CD4-positive, alpha-beta T cell treated with Interleukin-4 for 1 hour (primary cell): ENCODE measurements at places on chromosomes 12 and 14.

GRCh38 chr12:100724071-100724470, 70.5 kb upstream of the ANO4 start:
- no peak for DNase-seq

DNA sequence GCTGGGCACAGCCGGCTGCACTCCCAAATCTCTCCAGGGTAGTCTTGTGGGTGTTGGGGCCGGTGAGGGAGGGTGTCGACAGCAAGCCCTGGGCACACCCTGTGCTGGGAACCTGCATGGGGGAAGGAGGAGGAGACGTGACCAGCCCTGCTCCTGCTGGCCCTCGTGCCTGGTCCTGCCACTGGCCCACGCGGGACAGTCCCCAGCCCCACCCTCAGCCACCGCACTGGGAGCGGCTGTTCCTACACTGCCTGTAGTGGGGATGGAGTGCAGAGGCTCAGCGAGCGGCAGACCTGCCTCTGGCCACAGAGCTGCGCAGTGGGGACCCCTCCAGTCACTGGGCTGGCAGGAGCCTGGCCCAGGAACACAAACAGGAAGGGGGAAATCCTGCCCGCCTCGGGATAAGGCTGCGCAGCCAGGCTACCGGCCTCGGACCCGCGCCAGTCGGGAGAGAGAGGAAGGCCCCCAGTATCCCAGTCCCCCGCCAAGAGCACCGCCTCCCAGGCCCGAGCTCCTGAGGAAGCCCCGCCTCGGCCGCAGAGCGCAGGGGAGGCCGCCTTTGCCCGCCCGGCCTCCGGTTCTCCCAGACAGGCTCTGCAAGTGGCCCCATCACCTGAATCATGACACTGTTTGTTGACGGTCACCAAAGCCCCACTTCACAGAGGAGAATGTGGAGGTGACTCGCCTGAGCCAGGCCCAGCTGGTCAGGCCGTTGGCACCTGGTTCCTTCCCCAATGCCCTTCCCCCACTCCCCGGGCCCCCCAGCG, 10.6 kb downstream of the AHNAK2 start:
- DNase-seq: no peak

DNA sequence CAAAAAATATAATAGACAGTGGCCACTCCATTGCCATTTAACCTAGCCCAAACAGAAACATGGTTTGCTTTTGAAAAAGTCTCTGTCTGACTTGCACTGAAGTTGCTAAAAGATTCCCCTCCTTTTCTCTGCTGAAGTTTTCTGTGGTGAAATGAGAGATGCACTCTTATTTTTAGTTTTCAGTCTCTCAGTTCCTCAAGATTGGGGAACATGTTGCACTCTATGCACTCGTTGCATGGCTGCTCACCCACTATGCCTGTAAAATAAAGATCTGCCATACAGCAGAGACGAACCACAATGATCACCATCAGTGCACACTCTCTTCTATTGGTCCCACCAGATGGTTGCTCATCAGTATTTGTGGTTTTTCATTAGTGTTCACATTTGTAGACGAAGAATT, 13.1 kb upstream of the DAAM1 start:
- DNase-seq: no peak

DNA sequence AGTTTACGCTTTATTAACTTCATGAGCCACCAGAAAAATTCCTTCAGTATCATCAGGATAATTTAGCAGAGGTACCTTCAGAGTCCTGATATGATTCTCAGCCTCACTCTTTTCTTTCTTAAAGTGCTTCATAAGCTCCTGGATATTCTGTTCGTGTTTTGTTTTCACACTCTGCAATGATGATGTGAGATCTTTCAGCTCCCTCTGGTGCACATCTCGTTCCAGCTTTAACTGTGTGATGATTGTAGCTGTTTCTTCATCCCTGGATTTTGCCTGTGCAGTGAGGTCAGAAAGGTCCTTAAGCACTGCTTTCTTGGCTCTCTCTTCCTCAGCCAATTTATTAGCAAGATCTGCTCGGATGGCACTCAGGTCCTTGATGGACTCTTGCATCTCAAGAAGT, 156.7 kb downstream of the CEP128 start:
- DNase-seq: no peak

DNA sequence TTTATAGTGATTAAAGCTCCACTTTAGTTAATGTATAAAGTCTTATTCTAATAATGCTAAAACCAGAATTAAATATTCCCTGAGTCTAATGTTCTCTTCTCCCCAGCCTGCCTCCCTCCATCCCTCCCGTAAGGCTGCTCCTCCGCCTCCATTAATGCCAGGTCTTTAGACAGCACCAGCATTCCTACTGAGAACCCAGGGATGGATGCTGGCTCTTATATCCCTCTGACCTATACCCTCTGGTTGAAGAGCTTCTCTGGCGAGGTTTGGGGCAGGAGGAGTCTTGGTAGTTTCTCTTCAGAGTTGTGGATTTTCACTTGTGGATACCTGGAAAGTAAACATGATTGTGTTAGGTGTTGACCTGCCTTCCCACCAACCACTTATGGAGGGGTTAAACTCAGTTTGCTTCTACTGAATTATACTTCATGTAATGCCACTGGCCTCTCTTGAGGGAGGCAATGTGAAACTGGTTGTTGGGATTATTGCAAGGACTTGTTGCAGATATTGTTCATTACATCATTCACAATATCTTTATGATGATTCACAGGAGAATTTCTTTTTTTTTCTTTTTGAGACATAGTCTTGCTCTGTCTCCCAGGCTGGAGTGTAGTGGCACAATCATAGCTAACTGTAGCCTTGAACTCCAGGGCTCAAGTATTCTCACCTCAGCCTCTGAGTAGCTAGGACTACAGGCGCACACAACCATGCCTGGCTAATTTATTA, 11.1 kb upstream of the SMAGP start:
- no peak for DNase-seq

DNA sequence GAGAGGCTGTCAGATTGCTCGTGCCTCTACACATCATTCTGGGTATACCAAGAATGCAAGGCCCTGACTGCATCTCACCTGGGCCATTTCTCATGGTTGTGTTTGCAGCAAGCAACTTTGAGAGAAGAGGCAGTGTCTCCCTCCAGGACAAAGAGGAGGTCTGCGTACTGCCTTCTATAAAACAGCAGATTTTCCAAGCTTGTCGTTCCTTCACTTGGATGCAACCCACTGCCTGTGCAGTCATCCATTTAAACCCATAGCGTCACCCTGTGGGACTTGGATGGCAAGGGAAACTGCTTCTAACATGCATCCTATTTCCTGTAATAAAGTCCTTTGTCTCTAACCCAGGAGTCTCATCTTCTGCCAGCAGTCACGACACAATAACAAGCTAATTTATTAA, 1.3 kb downstream of the POMT2 start:
- no peak for DNase-seq

GRCh38 chr14:32998433-32998832, 59.8 kb downstream of the NPAS3 start:
- no peak for DNase-seq

DNA sequence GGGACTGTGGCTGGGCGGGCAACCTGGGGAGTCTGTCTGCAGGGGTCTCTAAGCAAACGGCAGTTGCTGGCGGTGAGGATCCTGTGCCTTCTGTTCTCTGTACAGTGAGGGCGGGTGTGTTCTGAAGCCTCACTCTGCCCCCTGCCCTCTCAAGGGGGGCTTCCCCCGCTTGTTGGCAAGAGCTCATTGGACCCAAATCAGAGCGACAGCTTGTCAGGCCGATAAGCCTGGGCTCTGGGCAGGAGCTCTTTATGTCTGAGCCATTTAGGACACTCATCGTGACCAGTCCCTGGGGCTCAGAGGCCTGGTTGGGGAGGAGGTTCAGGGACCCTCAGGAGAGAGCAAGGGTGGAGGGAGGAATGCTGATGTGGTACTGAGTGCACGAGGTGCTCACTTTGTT, 136.0 kb downstream of the TSPAN9 start:
- DNase-seq: no peak

GRCh38 chr14:94483071-94483451, 7.1 kb upstream of the SERPINA9 start:
- no peak for DNase-seq

GRCh38 chr12:65756956-65757511, 67.2 kb upstream of the HMGA2 start:
- no peak for DNase-seq

- DNase-seq: no peak
Measured at GRCh38 chr14:72559202-72559601, 334.7 kb downstream of the DPF3 start.

DNA sequence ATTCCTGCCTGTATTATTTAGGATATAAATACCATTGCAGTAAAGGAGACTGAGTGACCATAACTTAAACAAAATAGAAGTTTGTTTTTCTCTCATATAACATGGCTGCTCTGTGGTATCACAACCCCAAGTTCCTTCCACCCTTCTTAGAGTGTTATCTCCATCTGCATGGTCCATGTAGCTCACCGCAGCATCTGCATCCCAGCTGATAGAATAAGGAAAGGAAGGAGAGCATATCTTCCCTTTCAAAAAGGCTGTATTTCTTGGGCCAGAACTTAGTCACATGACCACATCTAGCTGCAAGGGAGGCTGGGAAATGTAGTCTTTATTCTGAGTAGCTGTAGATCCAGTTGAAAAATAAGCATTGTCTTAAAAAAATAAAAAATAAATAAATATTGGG, 184.8 kb upstream of the NUDT4 start:
- no peak for DNase-seq

DNA sequence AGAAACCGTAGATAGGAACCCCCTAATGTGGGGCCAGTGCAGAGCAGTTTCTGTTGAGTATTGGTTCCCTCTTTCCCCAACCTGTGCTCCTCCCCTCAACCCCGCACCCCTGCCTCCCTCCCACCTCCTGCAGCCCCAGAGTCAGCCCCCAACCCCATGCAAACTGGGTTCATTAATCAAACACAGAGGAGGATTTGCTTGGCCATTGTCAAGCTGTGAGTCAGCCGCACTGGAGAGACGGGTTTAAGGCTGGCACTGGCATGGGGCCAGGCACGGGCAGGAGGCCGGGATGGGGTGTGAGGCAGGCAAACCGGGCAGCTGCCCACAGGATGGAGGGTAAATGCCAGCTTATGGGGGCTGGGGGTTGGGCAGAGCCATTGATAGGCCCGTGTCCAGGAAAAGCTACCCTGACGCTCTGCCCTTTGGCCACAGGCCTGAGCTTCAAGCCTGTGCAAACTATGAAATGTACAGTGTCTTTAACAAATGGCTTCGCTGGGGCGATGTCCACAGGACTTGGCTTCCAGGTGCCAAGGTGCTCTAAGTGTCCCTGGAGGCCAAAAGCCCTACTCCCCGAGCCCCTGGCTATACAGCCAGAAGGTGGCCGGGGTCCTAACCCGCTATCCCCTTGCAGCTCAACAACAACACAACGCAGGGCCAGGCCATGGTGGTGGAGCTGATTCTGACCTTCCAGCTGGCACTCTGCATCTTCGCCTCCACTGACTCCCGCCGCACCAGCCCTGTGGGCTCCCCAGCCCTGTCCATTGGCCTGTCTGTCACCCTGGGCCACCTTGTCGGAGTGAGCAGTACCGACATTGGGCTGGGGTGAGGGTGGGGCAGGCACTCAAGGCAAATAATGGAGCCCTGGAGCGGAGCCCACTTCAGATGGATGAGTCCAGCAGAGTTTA, 1.4 kb downstream of the AQP5 start:
- DNase-seq: no peak

- DNase-seq: no peak
Measured at GRCh38 chr12:22702690-22703089, 77.7 kb downstream of the ETNK1 start.

DNA sequence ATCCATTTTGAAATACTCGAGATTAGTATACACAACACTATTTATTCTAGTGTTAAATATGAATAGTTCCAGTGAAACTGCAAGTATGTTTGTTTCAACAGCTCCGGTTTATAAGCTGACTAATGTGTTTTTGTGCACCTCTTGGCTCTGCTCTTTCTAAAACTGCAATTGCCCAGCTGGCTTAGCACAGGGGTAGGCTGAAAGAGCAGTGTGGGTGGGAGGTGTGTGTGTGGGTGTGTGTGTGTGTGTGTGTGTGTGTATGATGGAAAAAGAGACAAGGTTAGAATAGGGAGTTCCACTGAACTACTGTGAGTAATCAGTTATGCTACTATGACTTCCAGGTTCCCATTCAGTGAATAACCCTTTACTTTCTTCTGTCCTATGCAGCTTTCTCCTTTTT, 37.8 kb upstream of the DDHD1 start:
- DNase-seq: no peak

DNA sequence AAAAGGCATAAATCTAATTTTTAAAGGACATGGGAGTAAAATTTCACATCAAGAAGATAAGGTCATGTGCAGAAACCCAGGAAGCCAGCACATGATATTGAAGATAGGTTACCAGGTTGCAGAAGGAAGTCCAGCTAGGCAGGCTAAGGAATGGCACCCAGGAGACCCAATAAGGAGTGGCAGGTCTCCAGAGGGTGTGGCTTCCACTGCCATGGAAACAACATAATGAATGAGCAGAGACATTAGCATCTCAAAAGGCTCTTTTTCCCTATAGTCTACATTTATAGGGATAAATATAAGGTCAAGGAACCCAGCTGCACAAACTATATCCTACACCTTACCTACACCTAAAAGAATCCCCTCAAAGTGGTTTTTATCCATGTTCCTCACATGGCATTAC, 275.9 kb downstream of the RPS29 start:
- no peak for DNase-seq

- DNase-seq: no peak
Measured at GRCh38 chr12:31205054-31205453, 120.9 kb downstream of the SINHCAF start.
